ENCODE measurements at places on chromosomes 12 and 14.

GRCh38 chr14:95533822-95534221 is 1.0 kb upstream of the GLRX5 start:
- DNase-seq: no peak

GRCh38 chr12:49198431-49199155 is 9.7 kb upstream of the TUBA1A start:
- peak; percentile 31 for DNase-seq

DNA sequence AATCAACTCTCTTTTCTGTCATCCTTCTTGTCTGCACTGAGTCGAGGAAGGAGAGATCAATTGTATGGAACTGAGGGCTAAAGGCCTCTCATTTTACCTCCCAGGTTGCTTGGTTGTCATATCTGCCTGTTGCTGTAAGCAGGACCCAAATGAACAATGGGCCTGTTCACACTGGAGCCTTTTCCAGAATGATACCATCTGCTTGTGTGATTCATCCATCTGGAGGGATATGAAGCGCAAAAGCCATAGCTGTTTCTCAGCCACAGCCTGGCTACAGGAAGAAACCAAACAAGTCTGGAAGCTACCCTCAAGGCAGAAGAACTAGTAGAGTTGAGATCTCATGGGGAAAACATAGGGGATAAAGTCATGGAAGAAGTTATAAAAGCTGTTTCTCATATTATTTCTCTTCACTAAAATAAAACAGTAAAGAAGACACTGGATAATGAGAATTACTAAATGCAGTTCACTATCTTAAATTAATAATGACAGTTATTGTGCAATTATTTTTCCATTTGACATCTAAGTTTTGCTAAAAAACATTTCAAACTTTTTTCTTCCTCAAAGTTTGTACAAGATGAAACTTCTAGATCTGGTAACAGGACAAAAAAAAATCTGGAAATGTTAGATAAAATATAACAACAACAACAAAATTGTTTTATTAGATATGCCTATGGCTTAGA is 106.3 kb downstream of the SPTSSA start:
- no peak for DNase-seq

DNA sequence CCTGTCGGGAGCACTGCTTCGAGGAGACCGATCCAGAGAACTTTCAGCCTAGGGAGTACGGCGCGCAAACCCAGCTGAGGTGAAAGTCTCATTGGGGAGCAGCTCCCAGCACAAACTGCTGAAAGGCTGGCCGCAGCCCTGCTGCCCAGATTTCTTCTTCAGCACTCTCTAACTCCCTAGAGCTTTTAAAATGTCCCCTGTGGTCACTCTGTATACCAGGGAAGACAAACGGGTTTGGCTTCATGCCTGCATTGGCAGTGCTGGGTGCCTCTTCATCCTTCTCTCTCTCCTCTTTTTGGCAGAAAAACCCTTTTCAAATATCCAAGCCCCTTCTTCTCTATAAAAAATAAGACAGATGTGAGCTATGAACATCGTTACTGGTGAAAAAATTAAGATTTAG is 34.9 kb downstream of the BBS10 start:
- DNase-seq: no peak

GRCh38 chr14:73761618-73762355 is 47.6 kb upstream of the PNMA1 start:
- no peak for DNase-seq

GRCh38 chr12:65685514-65685913 is 138.8 kb upstream of the HMGA2 start:
- no peak for DNase-seq

DNA sequence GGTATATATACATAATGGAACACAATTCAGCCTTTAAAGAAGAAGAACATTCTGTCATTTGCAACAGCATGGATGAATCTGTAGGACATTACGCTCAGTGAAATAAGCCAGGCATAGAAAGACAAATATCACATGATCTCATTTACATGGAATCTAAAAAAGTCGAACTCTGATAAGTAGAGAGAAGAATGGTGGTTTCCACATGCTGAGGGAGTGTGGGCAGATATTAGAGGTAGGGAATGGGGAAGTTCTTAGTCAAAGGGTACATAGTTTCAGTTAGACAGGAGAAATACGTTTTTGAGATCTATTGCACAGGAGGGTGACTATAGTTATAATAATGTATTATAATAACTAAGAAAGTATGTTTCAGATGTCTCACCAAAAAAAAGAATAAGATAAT is 71.4 kb downstream of the ADAMTS20 start:
- DNase-seq: no peak

DNA sequence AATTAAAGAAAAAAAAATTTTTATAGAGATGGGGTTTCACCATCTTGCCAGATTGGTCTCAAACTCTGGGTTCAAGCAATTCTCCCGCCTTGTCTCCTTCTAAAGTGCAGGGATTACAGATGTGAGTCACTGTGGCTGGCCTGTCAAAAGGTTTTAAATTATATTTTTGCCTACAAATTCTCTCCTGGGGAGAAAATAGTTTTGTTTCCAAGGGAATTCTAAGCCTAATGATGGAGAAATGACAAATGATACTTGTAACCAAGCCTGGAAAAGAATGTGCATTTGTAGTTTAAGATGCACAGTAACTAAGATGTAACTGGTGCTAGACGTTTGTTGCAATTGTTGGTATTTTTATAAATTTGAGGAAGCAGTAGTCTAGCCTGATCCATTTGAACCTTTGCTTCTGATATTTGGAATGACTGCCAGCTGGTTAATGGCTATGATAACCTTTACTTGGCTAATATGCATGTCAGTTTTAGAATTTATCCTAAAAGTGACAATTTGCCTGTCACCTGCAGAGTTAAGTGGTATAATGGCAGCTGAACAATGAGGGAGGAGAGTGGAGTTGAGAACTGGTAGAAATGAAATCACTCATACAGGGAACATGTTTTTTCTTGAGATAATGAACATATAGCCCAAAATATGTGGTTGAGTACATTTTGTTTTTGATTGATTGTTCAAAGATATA is 148.0 kb downstream of the FUT8 start:
- peak; percentile 49 for DNase-seq

DNA sequence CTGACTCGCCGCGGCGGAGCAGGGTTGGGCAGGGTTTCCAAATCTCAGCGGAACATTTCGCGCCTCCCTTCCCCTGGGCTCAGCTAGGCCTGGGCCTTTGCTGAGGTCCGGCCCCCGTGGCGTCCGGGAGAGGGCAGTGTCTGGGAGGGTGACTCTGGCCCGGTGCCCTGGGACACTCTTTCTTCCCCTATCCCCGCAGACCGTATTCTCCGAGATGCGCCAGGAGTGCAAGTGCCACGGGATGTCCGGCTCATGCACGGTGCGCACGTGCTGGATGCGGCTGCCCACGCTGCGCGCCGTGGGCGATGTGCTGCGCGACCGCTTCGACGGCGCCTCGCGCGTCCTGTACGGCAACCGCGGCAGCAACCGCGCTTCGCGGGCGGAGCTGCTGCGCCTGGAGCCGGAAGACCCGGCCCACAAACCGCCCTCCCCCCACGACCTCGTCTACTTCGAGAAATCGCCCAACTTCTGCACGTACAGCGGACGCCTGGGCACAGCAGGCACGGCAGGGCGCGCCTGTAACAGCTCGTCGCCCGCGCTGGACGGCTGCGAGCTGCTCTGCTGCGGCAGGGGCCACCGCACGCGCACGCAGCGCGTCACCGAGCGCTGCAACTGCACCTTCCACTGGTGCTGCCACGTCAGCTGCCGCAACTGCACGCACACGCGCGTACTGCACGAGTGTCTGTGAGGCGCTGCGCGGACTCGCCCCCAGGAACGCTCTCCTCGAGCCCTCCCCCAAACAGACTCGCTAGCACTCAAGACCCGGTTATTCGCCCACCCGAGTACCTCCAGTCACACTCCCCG is 3.0 kb downstream of the WNT1 start:
- DNase-seq: no peak

- no peak for DNase-seq
Observed at GRCh38 chr12:120190985-120191480, 3.5 kb downstream of the GCN1 start.

GRCh38 chr12:54126696-54127537 is 61.9 kb downstream of the SMUG1 start:
- no peak for DNase-seq

GRCh38 chr12:50925920-50926319 is 26.4 kb upstream of the HIGD1C start:
- DNase-seq: no peak

DNA sequence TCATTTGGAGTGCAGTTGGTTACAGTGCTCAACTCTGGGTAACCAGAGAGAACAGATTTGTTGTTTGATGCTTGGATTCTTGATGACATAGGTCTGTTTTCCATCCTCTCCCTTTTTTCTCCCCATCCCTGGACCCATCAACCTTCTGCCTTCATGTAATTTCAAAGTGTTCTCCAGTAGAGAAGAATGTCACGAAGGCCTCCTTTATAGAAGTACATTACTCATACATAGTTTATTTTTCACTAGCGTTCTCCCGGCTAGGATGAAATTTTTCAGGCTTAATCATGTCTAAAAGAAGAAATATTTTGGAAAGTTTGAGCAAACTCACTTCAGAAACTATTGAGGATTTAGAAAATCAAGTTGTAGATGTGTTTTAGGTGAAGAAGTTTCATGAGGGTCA is 20.9 kb upstream of the APPL2 start:
- DNase-seq: no peak

GRCh38 chr14:105368910-105369652 is 29.3 kb upstream of the TEX22 start:
- no peak for DNase-seq

All from NCI-H1105 treated with DMSO at 0.1 percent for 48 hours (cell line).